ENCODE measurements at places on chromosomes 12 and 14.
A peak's percentile ranks its signal among the peaks of the same experiment; 100 is the strongest.

DNA sequence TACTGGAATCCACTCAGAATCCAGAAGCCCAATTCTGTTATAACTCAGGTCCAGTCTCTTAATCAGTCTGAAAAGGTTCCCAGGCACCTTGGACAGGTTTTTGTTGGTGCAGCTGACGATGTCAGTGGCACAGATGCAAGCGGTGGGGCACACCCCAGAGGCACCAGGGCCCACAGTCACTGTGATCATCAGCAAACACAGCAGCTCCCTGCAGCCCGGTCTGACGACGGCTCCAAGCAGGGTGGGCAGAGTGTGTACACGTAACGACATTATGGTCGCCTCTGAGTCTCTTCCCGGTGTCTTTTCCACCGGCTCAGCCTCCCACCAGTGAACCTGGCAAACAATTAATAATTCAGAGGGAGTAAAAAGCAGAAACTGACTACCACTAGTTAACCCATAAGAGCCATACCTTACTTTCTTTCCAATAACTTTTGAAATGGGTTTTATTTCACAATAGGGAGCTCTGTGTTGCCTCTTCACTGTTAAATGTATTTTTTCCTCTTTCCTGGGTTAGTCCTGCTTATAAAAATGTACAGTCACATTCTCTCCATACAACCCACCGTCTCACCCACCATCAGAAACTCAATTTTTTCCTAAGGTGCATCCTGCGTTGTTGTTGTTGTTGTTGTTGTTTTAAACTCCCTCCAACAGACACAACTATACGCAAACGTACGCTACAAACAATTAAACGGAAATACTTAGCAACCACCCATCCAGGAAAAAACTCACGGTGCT lies 521 bp upstream of the PCED1B start:
- DNase-seq, result no peak

- no peak for DNase-seq
Observed at GRCh38 chr12:65466911-65467310, 188.4 kb downstream of the MSRB3 start.

- DNase-seq, result no peak
Observed at GRCh38 chr14:48725051-48725734, 861.0 kb downstream of the RPS29 start.

GRCh38 chr12:3491938-3492792 lies 1.2 kb downstream of the PRMT8 start:
- peak; percentile 15 for DNase-seq

GRCh38 chr12:5123921-5124320 lies 80.2 kb downstream of the KCNA5 start:
- no peak for DNase-seq

- DNase-seq, result no peak
Observed at GRCh38 chr14:93011141-93011529, 88.2 kb downstream of the CHGA start.

GRCh38 chr14:83908419-83908818 lies 1621.5 kb upstream of the FLRT2 start:
- DNase-seq, result no peak

DNA sequence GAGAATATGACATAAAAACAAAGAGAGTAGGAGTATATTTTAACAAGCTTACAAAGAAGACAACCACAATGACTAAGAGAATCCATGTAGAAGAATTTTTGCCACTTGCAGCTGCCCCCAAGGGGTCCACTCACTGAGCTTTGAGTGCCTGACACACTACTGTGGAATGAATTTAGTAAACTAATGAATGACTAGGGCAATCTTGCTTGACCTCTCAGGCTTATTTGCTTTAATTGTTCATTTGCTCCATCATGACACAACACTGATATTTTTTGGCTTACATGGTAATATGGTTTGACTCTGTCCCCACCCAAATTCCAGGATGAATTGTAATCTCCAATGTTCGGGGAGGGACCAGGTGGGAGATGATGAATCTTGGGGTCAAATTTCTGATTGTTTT lies 249.1 kb upstream of the FAR2 start:
- peak; percentile 10 for DNase-seq

- no peak for DNase-seq
Observed at GRCh38 chr14:60691383-60692113, 32.6 kb downstream of the SIX4 start.

DNA sequence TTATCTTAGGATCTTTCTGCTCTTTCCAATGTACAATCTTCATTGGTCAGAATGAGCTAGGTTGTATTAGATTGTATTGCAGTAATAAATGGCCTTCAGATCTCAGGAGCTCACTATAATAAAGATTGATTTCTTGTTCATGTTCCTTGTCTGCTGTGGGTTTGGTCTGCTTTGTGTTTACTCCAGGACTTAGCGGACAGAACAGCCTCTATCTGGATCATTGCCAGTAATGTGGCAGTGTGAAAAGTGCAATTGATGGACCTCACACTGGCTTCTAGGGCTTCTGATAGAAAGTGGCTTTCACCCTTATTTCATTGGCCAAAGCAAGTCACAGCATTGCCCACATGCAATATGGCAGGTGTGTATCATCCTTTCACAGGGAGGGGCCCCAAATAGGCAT lies 81.2 kb downstream of the BTG1 start:
- no peak for DNase-seq

GRCh38 chr12:124422142-124422569 lies 127.3 kb downstream of the RFLNA start:
- DNase-seq, result no peak

DNA sequence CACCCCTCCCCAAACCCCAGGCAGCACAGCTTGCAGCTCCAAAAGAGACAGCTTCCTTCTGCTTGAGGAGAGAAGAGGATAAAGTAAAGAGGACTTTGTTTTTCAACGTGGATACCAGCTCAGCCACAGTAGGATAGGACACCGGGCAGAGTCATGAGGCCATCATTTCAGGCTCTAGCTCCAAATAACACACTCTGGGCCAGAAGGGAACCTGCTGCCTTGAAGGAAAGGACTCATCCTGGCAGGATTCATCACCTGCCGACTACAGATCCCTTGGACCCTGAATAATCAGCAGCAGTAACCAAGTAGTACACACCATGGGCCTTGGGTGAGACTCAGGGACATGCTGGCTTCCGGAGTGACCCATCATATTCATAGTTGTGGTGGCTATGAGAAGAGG lies 10.4 kb upstream of the CKAP4 start:
- DNase-seq, result no peak

DNA sequence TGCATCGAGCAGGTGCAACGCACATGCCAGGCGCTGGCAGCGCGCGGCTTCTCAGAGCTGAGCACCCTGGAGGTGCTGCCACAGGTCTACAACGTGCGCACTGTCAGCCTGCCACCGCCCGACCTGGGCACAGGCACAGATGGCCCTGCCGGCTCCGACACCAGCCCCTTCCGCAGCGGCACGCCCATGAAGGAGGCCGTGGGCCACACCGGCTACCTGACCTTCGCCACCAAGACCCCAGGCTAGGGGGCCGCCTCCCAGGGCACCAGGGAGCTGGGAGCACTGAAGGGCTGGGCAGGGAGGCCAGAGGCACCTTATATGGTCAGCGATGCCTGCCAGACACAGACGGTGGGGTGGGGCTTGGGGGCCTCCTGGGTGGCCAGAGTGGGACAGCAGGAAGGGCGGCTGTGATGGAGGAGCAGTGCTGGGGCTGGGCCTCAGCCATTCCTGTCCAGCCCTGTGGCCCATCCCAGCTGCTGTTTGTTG lies 5.6 kb downstream of the TRMT61A start:
- DNase-seq, result no peak

- no peak for DNase-seq
Observed at GRCh38 chr12:18323159-18323558, 61.8 kb downstream of the PIK3C2G start.

DNA sequence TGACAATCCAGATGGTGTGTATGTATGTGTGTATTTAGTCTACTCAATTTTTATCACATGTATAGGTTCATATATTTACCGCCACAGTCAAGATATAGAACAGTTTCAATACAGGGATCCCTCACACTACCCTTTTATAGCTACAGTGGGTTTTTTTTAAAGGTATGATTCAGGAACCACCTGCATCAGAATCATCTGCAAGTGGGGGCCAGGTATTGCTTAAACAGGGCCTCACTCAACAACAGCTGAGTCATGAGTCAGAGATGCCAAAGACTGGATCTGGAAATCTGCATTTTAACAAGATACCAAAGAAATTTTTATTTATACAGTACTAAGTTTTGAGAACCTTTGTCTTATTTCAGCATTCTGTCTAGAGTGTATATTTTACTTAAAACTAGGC lies 117.6 kb downstream of the SLC35F4 start:
- no peak for DNase-seq

DNA sequence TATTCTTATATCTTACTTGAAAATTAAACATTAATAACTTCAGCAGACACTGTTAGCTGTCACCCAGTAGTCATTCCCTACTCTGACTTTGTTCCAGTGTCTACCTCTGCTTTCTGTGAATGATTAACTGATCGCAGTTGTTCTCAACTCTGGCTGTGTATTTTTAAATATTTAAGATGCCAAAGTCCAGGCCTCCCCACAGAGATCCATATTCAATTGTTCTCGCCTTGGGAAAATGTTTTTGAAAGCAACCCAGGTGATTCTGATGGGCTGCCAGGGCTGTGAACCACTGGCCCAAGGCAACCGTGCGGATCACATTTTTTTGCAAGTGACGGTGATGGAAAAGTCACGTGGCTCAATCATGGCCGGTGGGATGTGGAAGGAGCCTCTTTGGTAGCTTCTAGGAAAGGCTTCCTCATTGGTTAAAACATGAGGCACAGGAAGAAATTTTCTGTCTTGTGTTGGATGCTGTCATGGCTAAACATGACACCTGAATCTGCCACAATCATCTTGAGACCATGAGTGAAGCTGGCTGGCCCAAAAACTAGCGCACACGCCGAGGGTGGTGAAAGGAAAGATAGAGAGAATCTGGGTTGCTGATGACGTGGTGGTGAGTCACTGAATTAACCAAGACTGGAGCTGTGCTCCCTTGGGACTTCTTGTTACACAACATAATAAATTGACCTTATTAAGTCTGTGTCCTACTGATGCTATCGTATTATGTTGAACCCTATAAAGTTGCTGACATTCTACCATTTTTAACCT lies 37.2 kb downstream of the RDH12 start:
- peak; percentile 62 for DNase-seq

- DNase-seq, result no peak
Observed at GRCh38 chr12:110636516-110636915, 22.6 kb downstream of the TCTN1 start.

DNA sequence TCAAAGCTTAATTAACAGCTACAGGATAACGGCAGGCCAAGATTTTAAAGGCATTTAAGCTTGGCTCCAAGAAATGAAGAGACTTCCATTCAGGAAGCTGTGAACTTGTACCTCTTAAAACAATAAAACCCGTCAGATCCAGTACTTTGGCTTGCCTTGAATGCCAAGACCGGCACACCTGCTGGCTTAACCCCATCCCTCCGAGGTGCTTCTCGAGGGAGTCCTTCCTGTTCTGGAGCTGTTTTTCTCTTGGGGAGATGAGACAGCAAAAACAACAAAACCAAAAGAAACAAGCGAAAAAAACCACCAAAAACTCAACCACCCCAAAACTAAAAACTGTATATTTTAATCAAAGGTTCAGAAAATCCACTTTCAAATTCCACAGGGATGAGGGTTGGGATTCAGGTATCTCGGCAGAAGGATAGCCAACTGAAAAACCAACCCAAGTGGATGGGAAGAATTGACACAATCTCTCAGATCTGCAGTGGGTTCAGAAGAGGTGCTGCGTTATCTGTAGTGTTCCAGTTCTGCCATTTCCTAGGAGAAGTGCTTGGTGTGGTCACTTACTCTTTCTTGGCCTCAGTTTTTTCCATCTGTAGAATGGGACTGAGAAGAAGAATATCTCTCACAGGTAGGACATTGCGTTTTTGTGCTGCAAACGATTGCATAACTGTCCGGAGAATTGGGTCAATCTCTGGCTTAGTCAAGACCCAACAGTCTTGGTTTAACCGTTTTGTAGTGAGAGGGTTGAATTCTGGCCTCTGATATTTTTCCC lies 420.1 kb downstream of the VRK1 start:
- DNase-seq, result no peak

DNA sequence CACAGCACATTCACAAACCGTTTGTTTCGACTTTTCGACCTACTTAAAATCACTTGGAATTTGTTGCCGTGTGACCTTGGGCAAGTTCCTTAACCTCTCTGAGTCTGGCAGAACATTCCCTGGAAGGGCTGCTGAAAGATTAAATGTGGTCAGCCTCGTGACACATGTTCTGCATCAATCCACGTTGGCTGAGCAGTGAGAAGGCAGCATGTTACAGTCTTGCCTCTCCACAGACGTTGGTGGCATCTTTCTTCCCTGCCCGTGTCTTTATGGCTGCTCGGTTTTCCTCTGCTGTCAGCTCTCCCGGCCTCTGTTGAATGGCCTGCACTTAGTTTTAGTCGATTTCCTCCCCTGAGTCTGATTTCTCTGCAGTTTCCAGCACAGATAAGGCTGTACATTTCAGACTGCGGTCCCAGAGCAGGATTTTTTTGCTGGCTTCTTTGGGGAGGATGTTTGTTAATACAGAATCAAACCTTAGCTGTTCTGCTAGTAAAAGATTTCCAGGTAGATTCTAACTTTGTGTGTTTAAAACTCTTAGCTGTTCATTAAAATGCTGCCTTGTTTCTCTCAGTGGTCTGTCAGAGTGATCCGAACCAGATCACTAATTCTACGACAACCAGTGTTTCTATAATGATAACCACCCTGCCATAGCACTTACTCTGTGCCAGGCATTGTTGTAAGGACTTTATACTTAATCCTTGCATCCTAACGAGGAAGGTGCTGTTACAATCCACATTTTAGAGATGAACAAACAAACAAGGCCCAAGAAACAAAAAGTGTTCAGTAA lies 217.1 kb downstream of the CHST11 start:
- no peak for DNase-seq

DNA sequence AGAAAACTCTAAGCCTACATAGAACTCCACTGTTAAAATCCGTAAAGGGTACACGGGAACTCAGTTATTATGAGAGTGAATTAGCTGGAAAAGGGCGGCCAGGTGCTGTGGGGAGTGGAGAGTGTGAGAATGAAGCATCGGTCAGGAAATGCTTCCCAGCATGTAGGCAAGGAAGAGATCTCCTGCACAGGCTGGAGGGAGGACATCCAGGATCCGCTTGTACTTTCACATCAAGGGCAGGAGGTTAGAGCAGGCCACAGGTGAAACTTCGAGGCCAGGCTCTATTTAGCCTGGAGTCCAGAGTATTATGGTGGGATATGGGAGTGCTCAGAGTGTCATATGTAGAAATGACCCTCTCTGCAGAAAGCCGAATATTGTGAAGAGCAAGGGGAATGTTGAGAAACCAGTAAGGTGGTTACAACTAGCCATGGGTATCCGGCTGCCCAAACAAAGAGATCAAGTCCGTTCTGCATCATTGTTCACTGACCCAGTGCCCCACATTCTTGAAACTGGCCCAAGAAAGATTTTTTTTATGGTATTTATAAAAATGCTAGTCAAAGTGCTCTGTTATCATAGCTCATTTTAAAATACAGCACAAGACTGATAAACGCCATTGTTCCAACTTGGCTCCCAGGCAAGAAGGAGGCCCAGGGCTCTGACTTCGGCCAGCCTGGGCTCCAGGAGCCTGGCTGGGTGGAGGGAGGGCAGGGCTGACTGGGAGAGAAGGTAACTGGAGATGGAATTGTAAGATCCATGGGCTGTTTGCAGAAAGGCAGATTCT lies 79.4 kb upstream of the HIF1A start:
- no peak for DNase-seq

- no peak for DNase-seq
Observed at GRCh38 chr12:74418573-74418972, 119.1 kb upstream of the ATXN7L3B start.

- no peak for DNase-seq
Observed at GRCh38 chr12:14621826-14622225, 54.1 kb upstream of the PLBD1 start.

GRCh38 chr12:119870457-119870856 lies 6.7 kb downstream of the CIT start:
- DNase-seq, result no peak
